Endothelial cell of umbilical vein (primary cell): ENCODE measurements at places on chromosomes 1 and 21. TPM values are rescaled to one million over a fixed set of nuclear protein-coding genes. Genes with fewer than 3 reads are reported as not detected.
A peak's percentile ranks its signal among the peaks of the same experiment; 100 is the strongest.

DNA sequence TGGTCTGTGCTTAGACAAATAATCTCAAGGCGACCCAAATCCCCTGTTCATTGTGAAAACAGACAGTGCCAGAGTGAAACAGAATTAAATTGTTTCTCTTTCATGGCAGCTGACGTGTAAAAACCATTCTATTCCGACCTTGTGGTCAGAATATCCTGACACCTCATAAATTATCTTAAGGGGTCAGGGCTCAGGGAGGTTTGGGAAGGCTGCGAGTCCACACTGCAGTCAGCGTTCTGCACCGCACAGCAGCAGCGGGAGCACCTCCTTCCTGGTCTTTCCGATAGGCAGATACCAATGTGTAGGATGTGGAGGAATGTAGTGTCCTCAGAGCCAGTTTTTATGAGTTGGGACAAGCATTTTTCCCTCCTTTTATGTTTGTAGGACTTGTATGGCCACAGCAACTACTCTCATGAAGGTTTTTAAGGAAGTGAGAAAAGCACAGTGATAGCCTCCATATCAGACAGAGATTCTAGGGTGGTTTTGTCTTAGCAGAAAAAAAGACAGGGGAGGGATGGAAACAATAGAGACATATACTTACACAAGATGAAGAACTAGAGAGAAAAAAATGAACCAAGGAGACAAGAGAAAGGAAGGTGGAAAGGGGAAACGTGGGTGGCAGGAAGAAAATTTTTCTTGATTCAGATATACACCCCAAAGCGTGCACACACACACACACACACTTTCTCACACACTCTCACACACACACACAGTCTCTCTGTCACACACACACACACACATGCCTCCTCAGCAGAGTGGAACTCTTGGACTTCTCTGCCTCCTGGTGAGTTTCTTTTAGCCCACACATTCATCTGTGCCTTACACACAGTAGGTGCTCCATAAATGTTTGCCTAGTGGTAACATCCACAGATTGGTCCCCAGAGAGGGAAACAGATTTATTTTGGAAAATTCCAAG is 68.6 kb downstream of the NTMT2 start:
- no peak for DNase-seq

IGSF3 gene
- 0.63 and 0.64 TPM in 2 replicates for polyA plus RNA-seq

LCA5L gene
- 0.26 and 0.38 TPM in 2 replicates for polyA plus RNA-seq

GRCh38 chr1:236122176-236122575 is 20.2 kb upstream of the GPR137B start:
- no peak for DNase-seq

DNA sequence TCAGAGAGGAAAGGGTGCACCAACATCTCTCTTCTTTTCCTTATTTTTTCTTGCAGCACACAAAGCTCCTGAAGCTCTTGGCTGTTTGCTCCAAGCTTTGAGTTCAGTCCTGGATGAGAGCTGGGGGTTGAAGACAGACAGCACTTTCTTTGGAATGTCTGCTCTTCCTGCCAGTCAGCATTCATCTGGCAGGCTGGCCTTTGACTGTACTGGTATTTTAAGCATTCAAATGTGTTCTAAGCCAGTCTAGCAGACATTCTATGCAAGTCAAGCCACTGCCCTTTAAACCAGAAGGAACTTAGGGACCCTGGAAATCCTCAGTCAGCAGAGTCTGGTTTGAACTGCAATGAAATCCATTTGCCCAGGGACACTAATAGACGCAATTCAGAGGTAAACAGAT is 45.0 kb downstream of the XCL1 start:
- DNase-seq: no peak

DNA sequence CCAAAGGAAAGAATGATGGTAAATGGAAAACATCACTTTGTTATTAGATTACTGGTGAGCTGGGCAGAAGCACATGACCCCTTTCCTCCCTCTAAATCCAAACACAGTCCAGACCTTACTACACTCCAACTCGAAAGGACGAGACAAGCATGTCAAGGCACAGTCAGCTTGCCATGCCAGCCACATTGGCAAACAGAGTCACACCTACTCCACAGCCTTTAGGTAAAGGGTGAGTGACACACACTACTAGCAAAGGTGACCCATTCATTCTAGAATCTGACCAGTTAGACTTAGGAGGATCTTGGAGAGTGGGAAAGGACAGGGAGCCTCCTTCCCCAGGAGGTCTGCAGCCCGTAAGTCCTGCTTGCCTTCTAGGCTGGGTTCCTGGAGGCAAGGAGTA is 3.0 kb downstream of the SLC44A3 start:
- no peak for DNase-seq

- DNase-seq: peak; percentile 69
These were observed 8.2 kb downstream of the SYTL1 start for GRCh38 chr1:27349784-27350662.

DNM3 gene
- 1.1 and 1.4 TPM in 2 replicates for polyA plus RNA-seq

- DNase-seq: peak; percentile 13
These were observed 150.0 kb downstream of the CASZ1 start for GRCh38 chr1:10646347-10646861.

DNA sequence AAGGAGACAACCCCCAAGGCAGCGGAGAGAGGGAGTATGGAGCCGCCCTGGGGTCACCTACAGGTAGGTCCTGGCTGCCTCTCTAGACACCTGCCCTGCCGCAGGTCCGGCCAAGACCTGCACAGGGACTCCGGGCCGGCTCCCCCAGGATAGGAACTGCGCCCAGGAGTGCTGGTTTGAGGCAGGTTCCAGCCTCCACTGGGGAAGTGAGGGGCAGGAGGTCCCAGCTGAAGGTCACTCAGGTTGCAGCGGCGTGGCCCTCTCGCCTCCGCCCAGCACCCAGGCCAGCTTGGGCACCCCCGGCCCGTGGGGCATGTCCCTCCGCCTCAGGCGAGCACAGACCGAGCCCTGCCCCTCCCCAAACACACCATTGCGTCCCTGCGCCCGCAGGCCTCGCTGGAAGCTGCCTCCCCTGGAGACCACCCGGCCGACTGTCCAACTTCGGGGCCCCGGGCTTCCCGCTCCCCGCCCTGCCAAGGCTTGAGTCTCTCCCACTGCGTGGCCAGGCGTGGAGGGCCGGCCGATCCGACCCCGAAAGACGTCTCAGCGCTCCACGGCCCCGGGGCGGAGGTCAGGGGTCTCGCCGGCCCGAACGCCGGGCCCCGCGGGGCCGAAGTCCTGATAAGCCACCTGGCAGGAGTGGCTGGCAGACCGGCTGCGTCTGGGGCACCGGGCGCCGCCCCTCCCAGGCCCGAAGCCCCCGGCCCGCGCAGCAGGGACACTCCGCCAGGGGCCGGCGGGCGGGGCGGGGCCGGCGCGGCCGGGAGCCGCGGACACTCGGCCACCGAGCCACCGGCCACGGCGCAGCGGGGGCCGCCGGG is 1.4 kb upstream of the SKI start:
- no peak for DNase-seq

DNA sequence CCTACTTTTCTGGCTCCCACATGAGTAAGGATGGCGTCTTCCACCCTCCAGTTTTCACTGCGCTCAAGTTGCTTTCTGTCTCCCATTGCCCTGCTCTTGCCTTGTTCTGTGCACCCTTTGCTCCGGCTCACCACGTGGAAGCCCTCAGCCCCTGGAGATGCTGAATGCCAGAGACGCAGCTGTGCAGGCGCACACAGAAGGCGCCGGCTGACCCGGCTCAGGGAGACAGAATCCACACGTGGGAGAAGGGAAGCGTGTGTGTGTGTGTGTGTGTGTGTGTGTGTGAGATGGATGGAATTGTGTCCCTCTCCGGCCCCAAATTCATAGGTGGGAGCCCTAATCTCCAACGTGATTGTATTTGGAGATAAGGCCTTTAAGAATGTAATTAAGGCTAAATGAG is 118.2 kb upstream of the ERRFI1 start:
- DNase-seq: no peak

- DNase-seq: no peak
These were observed 37.8 kb downstream of the TTC13 start for GRCh38 chr1:230940848-230941247.

TMED5 gene
- polyA plus RNA-seq: 23.3 and 24.2 TPM in 2 replicates

HSD3B2 gene
- not detected in 2 replicates for polyA plus RNA-seq

DNA sequence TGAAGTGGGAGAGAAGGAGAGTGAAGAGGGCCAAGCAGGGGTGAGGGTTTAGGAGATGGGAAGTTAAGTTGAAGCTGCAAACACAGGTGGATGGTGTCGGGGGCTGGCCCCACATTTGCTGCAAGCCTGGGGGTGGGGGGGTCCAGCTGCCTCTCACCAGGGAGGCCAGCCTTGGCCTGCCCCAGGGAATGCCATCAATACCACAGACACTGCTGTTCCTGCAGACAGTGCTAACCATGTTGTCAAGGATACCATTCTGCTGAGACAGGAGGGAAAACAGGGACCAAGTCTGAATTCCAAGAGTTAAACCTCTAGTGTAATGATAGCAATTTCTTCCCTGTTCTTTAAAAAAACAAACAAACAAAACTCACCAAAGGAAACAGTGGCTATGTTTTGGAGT is 8.0 kb downstream of the MECR start:
- no peak for DNase-seq

DNA sequence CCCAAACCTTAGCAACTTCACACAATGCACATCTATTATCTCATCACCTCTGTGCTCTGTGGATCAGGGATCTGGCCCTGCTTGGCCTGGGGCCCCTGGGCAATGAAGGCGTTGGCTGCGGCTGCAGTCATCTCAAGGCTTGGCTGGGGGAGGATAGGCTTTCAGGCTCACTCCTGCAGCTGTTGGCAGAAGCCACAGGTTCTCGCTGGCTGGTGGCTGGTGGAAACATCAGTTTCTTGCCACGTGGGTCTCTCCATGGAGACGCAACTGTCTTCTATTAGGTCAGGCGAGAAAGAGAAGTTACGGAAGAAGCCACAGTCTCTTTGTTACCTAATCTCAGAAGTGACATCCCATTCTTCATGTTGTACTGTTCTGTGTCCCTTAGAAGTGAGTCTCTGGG is 3.6 kb upstream of the NPPA start:
- DNase-seq: no peak

GRCh38 chr1:60797351-60797750 is 285.0 kb upstream of the NFIA start:
- DNase-seq: no peak

DNA sequence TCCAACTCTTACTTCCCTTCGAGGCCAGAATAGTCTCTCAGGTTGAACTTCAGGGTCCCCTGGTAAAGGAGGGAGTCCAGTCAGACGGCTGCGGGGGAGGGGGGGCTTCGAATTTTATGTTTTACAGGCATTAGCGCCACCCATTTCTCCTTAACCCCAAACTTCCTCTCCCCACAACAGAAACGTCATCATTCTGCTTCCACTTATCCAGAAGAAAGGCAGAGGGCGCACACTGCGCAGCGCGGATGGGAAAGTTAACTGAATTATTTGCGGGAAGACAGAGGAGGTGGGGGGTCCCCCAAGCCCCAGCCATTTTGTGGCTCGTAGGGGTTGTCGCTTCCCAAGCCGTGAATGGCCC is 529 bp upstream of the PRMT2 start:
- DNase-seq: peak; percentile 89

DNA sequence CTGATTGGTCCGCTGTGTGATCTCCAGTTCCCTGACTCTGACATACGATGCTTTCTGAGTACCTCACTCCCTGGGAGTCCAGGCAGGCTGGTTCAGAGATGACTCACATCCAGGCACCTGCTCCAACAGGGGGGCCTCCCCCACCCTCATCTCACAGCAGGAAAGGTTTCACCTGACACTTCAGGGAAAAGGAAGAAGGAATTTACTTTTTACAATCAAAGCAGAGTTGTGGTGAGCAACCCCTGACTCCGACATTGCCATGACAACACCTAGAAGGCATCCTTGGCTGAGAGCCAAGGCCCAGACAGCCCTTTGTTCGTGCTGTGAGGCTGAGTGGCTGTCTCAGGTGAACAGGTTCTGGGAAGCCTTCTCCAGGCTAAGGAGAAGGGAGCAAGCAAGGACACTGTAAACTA is 164.6 kb upstream of the GJB5 start:
- DNase-seq: no peak

DNA sequence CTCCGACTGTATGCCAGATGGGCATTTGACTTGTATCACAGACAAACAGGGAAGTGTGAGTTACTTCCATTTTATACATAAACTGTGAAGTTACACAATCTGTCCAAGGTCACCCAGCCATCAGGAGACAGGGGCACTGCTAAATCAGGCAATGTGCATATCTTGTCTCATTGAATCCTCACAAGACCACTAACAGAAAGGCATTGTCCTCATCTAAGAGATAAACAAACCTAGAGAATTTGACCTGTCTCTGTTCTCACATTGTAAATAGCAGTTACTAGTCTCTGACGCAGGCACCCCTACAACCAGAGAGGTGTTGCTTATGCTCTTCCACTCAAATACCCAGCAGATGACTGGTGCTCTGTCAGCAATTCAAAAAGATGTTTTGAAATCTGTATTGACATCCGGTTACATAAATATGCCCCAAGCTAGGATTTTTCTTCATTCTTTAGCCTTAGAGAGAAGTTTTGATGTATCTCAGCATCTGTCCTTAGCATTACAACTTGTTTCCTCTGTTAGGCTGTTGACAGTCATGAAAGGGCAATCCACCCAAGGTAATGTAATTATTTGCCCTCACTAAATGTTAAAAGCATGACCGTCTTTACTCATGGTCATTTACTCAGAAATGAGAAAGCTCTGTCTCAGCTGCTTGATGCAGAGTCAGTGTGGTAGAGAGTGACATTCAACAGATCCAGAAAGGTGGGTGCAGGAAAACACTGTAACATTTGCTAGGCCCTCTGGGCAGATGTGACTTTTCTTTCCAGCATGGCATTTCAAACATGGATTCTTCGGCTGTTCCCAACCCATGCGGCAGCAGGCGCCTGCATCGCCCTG is 51.9 kb upstream of the ZNF326 start:
- DNase-seq: no peak

HTR1D gene
- polyA plus RNA-seq: 1.9 TPM in 2 replicates

UBL4B gene
- not detected in 2 replicates for polyA plus RNA-seq

SPAG17 gene
- not detected in 2 replicates for polyA plus RNA-seq

PRKCZ gene
- polyA plus RNA-seq: 0.11 and 0.22 TPM in 2 replicates

GRCh38 chr1:93447481-93448291 is at the start of gene FNBP1L:
Gene FNBP1L, plus strand, starts transcription at chr1:93448118. Its CDS starts 164 bp downstream, at chr1:93448282.
- peak; percentile 78 for DNase-seq

GRCh38 chr1:162248854-162249535 is 127.7 kb downstream of the SPATA46 start:
- DNase-seq: peak; percentile 10

- peak; percentile 71 for DNase-seq
These were observed 240.1 kb downstream of the DISC1 start for GRCh38 chr1:231866392-231867331.

GRCh38 chr21:33975548-33976081 is 60.0 kb upstream of the ATP5PO start:
- DNase-seq: no peak

- no peak for DNase-seq
These were observed 18.9 kb downstream of the LDLRAP1 start for GRCh38 chr1:25562101-25562927.

GRCh38 chr1:79396901-79397300 is 390.4 kb upstream of the ADGRL4 start:
- no peak for DNase-seq

DNA sequence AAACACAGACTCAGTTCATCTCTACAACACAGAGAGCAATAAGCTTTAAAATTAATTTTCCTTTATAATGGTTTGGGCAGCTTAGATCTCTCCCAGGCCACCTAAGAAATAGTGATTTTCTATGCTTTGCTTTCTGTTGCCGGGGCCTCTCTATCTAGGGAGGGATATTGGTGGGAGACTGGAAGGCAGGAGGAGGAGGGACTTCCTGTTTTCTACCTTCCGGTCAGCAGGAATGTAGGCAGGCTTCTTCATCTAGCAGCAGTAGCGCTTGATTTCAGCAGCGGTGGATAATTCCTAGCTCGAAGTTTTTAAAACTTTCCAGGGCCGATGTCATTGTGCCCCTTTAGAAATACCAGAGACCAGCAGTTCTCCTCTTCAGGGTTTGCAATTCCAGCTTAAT is 5.1 kb upstream of the DESI2 start:
- DNase-seq: no peak
